ENCODE measurements at places on chromosomes 11 and 22.

DNA sequence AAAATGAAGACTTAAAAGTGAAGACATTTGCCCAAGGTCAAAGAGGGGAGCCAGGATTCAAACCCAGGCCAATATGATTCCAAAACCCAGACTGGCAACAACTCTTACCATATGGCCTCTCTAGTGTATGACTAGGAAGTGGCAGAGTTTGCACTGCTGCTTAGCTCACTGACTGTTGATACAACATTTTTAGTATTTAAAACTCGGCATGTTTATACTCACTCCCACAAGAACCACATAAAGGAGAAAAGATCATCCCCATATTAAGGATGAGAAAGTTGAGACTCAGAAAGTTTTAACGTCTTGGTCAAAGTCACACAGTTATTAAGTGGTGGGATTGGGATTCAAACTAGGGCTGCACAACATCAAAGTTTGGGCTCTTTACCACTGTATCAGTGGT lies 81.7 kb downstream of the CCDC34 start:
- DNase-seq = no peak

GRCh38 chr11:64340671-64341335 lies 799 bp downstream of the CCDC88B start:
- DNase-seq = no peak

- DNase-seq = no peak
These were observed 522.6 kb downstream of the MN1 start for GRCh38 chr22:27278946-27279345.

DNA sequence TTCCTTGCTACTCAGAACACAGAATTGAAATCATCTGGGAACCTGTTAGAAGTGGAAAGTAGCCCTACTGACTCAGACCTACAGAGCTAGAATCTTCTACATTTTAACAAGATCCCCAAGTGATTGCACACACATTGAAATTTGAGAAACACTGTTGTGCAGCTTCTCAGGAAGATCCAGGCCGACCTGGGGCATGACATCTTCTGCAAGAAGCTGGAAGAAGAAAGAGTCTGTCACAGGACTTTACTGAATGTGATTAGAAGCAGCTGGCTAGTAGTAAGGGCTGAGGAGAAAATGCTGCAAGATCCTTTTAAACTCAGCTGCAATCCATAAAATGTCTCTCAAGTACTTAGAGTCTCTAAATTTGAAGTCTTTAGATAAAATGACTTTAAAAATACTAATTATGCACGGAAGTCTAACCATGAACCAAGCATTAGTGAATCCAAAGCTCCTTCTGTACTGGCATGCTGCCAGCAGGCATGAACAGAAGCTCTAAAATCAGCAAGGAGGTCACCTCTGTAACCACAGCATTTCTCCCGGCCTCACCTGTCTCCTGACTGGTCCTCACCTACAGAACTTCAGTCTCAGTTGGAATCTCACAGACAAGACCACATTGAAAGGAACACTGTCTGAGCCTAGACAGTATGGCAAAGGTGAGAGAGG lies 85.0 kb downstream of the SERGEF start:
- peak; percentile 43 for DNase-seq

- no peak for DNase-seq
These were observed 5.1 kb downstream of the DNAL4 start for GRCh38 chr22:38788846-38789245.

DNA sequence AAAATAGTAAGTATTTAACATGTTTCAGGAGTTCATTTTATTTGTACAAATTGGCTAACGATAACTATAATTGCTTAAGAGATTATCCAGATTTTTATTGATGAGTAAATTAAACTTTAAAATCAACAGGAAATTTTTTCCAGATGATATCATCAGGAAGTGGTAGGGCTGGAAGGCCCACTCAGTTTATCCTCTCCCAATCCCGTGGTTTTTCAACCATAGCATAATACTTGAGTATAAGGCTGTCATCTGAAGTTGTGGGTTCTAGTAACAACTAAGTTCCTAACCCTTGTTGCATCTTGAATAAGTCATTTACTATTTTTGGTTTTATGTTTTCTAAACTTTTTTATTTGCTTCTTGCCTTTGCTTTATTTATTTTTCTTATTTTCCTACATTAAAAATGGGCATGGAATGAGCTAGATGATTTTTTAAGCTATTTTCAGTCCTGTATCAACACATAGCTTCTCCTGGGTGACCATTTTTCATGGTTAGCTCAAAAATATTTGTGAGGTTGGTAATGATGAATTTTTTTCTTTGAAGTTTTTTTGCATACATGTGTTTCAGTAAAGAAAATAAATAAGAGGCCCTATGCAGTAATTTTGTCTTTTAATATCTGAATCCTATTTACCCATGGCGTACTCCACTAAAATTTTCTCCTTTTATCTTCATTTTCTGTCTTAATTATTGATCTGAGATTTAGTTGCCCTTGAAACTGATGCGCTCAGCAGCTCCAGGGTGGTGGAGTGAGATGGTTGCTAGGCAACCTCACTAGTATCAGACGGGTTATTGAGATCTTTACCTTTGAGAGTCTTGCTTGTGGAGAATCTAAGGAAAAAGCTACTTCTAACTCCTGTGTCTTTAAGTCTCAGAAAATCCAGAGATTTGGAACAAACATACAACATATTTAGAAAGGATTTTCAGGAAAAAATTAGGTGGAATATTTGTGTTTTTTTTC lies 452.0 kb upstream of the CCDC179 start:
- no peak for DNase-seq

GRCh38 chr11:131592734-131593133 lies 222.3 kb downstream of the NTM start:
- DNase-seq = no peak

- no peak for DNase-seq
These were observed 225.4 kb upstream of the CHORDC1 start for GRCh38 chr11:90448256-90448655.

DNA sequence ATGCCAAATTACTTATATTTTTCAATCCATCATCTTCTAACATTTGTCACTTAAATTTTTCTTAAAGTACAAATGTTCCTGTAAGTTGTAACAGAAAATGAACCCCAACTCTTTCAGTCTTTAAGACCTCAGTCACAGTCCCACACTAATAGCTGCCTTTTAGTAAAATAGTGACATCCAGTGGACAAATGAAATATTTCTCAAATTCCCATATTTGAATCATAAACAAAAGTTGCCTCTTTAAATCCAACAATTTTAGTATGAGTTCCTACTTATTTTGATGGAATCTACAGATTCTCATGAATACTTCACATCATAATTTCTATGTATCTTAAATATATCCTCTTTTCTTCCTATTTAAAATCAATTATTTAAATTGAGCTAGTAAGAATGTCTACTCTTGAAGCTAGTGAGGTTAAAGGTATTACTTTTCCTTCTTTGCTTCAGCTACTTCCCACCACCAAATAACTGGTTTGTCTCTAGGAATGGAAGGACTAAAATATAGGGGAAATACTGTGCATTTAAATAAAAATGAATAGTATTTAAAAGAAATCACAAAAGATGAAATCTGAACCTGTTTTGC lies 9.2 kb downstream of the LIN7C start:
- no peak for DNase-seq

DNA sequence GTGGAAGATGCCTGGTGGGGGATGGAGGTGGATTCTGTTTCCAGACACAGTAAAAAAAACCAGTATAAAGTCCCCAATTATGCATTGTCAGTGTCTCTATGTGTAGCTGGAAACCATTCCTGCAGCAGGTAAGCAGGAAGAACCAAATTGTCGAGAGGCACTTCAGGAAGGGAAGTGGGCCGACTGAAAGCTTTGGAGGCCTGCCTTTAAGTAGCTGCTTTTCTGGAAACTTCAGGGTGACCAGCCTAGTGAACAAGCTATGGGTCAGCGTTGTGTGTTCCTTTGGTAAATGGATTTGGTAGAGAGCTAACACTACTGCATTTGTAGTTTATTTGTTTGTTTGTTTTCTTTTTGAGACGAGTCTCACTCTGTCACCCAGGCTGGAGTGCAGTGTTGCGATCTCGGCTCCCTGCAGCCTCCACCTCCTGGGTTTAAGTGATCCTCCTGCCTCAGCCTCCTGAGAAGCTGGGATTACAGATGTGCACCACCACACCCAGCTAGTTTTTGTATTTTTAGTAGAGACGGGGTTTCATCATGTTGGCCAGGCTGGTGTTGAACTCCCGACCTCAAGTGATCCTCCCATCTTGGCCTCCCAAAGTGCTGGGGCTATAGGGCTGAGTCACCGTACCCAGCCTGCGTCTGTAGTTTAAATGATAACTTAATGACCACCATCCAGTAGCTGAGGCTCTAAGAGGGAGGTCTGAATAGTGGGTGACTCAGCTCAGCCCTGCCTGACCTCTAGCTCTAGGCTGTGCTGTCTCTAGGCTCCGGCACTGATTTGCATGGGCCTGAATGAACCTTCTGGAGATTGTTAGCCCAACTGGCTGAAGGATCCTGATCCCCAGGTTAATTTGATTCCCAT lies 12.8 kb downstream of the PTPRJ start:
- DNase-seq = peak; percentile 61

DNA sequence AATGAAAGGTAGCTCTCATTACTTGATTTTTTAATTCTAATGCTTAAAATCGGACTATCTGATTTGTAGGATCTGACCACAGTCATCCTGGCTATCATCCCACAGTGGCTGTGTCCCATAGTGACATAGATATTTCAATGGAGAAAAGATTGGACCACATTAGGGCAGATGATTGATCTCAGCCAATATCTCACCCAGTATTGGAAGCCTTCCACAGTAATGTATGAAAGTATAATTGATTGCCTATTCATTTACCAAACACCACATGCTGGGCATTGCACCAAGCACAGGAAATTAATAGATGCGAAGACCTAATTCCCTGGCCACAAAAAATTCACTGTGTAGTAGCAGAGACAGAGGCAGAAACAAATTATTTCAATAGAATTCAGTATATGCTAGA lies 37.6 kb downstream of the FZD4 start:
- DNase-seq = no peak

- no peak for DNase-seq
These were observed 7.5 kb upstream of the MIEF1 start for GRCh38 chr22:39494471-39495120.

- no peak for DNase-seq
These were observed 115.3 kb upstream of the SESN3 start for GRCh38 chr11:95346265-95346664.

DNA sequence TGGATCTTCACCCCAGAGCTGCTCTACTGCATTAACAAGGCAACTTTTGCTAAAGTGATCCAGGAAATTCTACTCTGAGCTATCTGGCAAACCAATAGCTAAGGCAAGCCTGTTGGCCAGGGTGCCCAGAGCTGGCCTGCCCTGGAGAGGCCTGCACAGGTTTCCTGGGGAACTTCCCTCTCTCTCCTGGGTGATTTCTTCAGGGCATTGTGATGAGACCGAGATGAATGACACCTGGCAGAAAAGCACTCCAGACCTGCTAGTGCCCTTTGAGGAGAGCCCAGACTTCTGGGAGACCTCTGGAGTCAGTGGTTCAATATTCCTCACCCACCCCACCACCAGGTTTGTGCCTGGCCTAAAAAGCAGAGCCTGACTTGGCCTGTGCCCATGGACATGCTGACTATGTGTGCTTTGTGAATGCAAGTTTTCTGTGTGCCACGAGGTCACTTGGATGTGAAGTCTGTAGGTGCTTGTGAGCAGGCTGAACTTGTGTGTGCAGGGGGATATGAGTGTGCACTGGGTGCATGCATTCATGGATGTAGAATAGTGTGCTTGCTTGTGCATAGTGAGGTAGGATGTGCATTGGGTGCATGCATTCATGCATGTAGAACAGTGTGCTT lies 4.4 kb upstream of the APLNR start:
- DNase-seq = no peak

GRCh38 chr11:84438565-84438964 lies 1152.4 kb upstream of the CCDC90B start:
- DNase-seq = no peak

GRCh38 chr11:60209977-60210376 lies 27.1 kb upstream of the MS4A6A start:
- no peak for DNase-seq

DNA sequence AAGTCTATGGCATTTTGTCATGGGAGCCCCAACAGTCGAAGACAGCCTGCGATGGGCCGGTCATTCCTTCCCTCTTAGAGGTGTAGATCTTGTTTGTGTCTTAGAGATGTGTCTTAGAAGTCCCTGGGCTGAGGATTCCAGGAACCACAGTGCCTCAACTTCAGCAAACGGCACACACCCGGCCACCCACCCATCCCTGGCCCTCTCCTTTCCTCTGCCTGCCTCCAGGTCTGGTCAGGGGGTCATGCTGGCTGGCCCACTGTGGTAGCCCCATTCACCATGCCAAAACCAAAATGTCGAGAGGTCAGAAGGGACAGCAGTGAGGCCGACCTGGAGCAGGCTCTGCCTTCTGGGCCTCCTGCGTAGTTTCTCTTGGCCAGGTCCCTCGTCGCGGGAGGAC lies 857.9 kb downstream of the TBC1D22A start:
- no peak for DNase-seq

GRCh38 chr11:78595436-78596130 lies 20.9 kb upstream of the NARS2 start:
- peak; percentile 20 for DNase-seq

GRCh38 chr11:105189581-105189980 lies 50.0 kb upstream of the CARD18 start:
- DNase-seq = no peak

DNA sequence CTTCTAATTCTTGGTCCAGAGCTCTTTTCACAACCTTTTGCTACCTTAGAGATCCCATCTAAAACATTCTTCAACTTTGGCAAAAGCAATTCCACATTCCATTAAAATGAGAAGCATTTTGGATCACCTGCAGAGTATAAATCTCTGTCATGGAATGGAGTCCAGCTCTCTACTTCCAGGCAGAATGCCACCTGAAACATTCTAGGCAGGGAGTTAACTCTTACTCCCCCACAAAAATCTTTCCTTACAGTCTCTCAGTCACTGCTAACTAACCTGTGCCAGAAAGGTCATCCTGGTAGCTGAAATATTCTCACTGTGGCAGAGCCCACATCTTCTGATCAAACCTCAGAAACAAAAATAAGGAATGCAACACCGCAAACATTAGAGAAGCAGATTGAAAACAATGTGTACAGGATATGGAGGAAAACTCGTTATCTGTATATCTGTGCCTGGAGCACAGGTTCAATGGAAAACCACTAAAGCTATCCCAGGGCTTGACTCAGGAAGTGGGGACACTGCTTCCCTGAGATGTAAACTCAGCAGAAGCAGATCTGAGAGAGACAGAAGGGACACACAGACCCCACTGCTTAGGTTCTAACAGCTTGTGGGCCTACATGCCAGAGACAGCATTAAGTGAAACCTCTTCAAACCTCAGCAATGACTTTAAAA lies 78.9 kb downstream of the KCNC1 start:
- DNase-seq = no peak

GRCh38 chr11:64314805-64315561 lies 2.4 kb downstream of the TRMT112 start:
- no peak for DNase-seq

Measured in GM04503 (cell line).